Keratinocyte (primary cell): ENCODE measurements at places on chromosomes 5 and 9. TPM values are rescaled to one million over a fixed set of nuclear protein-coding genes. Genes with fewer than 3 reads are reported as not detected.

CDH9 gene
- not detected in 3 replicates for polyA plus RNA-seq

GMCL2 gene
- not detected in 3 replicates for polyA plus RNA-seq

PRRX2 gene
- 0.06 to 0.19 TPM in 2 of 3 replicates, not detected in the other for polyA plus RNA-seq

DNA sequence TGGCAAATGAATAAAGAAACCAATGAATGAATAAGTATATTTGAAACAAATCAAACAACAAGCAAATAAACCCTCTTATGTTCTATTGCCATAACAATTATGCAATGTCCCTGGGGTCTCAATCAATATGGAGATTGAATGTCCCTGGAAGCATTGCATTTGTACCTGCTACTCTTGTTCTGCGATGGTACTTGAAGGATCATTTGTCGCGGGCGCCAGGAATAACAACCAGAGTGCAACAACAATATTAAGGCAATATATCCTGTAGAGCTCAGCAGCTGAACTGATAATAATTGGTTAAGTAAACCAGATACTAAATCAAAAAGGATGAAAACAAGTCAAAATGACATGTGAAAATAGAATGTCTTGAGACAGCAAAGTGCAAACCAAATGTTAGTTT is 1001.9 kb upstream of the NUDT12 start:
- no peaks in the 10 kb centered on the region for H3K27me3 ChIP-seq
- no peaks in the 10 kb centered on the region for H3K36me3 ChIP-seq
- H3K4me3 ChIP-seq = no peak overlapping the region
- H3K4me1 ChIP-seq = no peaks in the 10 kb centered on the region
- no peak overlapping the region for H3K27ac ChIP-seq
- no peak for DNase-seq

DNA sequence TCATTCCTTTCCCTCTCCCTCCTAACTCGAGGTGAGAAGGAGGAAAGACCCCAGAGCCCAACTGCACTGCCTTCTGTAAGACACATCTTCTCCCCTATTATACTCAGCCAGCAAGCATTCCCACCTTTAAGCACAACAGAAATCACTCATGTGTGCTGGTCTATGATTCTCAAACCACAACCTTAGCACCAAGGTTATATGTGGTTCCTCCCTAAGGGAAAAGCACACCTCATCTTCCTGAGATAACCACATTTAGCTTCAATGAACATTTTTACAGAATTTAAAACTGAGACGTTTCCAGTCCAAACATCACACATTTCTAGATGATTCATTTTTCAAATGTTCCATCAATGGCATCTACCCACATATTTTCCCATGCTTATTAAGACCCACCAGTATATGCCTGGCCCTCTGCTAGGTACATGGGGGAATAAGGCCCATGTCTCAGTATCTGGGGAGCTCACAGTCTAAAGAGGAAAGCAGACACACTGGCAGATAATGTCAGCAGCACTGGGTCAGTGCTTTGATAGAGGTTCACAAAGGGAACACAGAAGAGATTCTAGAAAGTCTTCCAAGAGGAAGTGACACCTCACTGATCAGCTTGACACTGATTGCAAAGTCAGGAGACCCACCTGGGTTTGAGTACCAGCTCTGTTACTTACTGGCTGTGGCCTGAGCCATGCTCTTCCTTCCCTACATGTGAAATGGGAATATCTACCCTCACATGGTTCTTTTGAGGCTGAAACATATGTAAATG is 245.4 kb downstream of the DENND1A start:
- H3K27ac ChIP-seq = no peak overlapping the region
- no peaks in the 10 kb centered on the region for H3K27me3 ChIP-seq
- no peak overlapping the region for H3K4me3 ChIP-seq

DNA sequence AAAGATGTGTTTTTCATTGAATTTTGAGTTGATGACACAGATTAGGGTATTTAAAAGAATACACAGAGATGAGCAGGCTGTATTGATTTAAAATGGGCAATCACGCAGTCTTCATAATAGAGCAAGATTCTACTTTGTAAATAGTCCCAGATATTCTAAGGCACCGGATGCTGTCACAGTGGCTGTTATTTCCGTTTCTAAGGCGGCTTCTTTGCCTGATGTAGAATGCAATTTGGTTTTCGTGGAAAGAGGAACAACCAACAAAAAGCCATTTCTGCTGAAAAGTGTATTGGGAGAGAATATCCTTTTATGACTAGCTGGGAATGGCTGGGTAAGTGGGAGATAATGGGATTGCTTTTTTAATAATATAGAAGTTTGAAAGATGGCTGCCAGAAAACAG is 17.5 kb downstream of the PRKACG start:
- no peak for DNase-seq
- H3K27me3 ChIP-seq = no peaks in the 10 kb centered on the region
- H3K36me3 ChIP-seq = no peaks in the 10 kb centered on the region
- H3K27ac ChIP-seq = no peak overlapping the region
- H3K4me3 ChIP-seq = no peak overlapping the region

SLCO6A1 gene
- not detected in 3 replicates for polyA plus RNA-seq

GRCh38 chr5:420632-421286 is 22.2 kb upstream of the EXOC3 start:
- H3K4me3 ChIP-seq = no peak overlapping the region
- no peaks in the 10 kb centered on the region for H3K27me3 ChIP-seq
- DNase-seq = no peak
- H3K27ac ChIP-seq = no peak overlapping the region
- H3K4me1 ChIP-seq = peaks cover 3% of the 10 kb centered on the region

SOWAHA gene
- polyA plus RNA-seq = not detected in 3 replicates
